Natural killer cell treated with Interleukin-12 subunit alpha and Interleukin-12 subunit beta and Interleukin-15 and Interleukin-18, amount 100 ng/mL, for 72 hours (primary cell): ENCODE measurements at places on chromosomes 12 and 14. TPM values are rescaled to one million over a fixed set of nuclear protein-coding genes. Genes with fewer than 3 reads are reported as not detected.

- peaks cover 4% of the 10 kb centered on the region for H3K36me3 ChIP-seq
- DNase-seq = no peak
- no peak overlapping the region for H3K27ac ChIP-seq
- H3K27me3 ChIP-seq = no peaks in the 10 kb centered on the region
- H3K4me1 ChIP-seq = no peaks in the 10 kb centered on the region
- H3K4me3 ChIP-seq = no peak overlapping the region
Observed at GRCh38 chr14:42715316-42715715, 1108.6 kb downstream of the LRFN5 start.

GRCh38 chr12:87806310-87806709, 222.9 kb downstream of the C12orf50 start:
- no peak for DNase-seq
- peaks cover 4% of the 10 kb centered on the region for H3K36me3 ChIP-seq
- H3K4me1 ChIP-seq = no peaks in the 10 kb centered on the region
- H3K27ac ChIP-seq = no peak overlapping the region

GRCh38 chr12:94575645-94576403, 74.5 kb downstream of the TMCC3 start:
- H3K36me3 ChIP-seq = peaks cover 5% of the 10 kb centered on the region
- H3K27me3 ChIP-seq = no peaks in the 10 kb centered on the region
- H3K4me3 ChIP-seq = no peak overlapping the region
- no peak for DNase-seq
- no peak overlapping the region for H3K27ac ChIP-seq
- no peaks in the 10 kb centered on the region for H3K4me1 ChIP-seq

Gene RTN1
- not detected for total RNA-seq
